GM23248 (cell line): ENCODE measurements at places on chromosomes 6 and 20. TPM values are rescaled to one million over a fixed set of nuclear protein-coding genes. Genes with fewer than 3 reads are reported as not detected.

DNA sequence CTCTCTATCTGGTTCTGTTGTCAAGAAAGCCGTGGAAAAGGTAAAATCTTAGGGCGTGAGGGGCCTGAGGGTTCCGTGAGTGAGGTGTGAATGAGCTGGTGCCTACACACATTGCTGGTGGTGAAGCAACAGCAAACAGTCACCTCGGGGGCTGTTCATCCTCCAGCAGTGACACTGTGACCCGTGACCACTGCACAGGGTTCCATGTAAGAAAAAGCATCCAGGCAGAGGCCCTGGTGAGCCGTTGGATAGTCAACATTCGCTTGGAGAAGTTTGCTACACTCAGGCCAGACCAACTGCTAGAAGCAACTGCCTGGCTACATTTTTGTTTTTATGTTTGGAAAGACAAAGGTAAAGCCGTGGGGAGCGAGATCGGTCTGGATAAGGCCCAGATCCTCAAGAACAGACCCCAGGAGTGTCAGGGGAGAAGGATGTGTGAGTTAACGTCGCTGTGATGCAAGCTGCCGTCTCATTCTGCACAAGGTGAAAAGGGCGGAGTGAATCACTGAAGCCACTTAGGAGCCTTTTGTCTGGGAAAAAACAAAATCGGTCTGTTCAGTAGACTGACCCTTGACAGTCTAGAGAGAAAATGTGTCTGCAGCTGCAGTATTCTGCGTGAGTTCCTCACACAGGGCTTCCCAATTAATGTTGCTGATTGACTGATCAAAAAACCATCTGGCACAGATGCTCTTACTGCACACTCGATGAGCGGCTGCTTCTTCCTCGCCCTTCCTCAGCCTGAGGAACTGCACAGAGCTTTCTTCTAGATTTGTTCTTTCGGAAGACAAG, 404.0 kb downstream of the SMOC2 start:
- no peak overlapping the region for H3K27ac ChIP-seq
- DNase-seq, result no peak
- H3K27me3 ChIP-seq, result no peaks in the 10 kb centered on the region
- no peak overlapping the region for H3K4me3 ChIP-seq
- H3K4me1 ChIP-seq, result no peaks in the 10 kb centered on the region

GRCh38 chr20:39039261-39039660, 77.1 kb downstream of the DHX35 start:
- H3K4me1 ChIP-seq, result peaks cover 17% of the 10 kb centered on the region
- no peak overlapping the region for H3K27ac ChIP-seq
- H3K27me3 ChIP-seq, result no peaks in the 10 kb centered on the region
- peaks cover 13% of the 10 kb centered on the region; the same call in 1 of the 2 replicates for H3K36me3 ChIP-seq
- DNase-seq, result peak; percentile 40

- no peak overlapping the region for H3K4me3 ChIP-seq
- no peaks in the 10 kb centered on the region for H3K4me1 ChIP-seq
- no peak overlapping the region for H3K27ac ChIP-seq
These were observed 1.2 kb downstream of the SLC17A3 start for GRCh38 chr6:25872814-25873213.

- H3K36me3 ChIP-seq, result no peaks in the 10 kb centered on the region
- H3K27ac ChIP-seq, result no peak overlapping the region
- H3K4me3 ChIP-seq, result peak overlapping the region; percentile 74
- no peaks in the 10 kb centered on the region for H3K4me1 ChIP-seq
These were observed 496 bp downstream of the GRM4 start for GRCh38 chr6:34145161-34146020.

GRCh38 chr6:136926383-136926782, 4.3 kb downstream of the SLC35D3 start:
- no peak overlapping the region for H3K27ac ChIP-seq
- no peaks in the 10 kb centered on the region for H3K4me1 ChIP-seq
- no peak overlapping the region for H3K4me3 ChIP-seq
- no peak for DNase-seq

GRCh38 chr20:25127761-25128537, 46.0 kb upstream of the VSX1 start:
- no peak for DNase-seq
- no peak overlapping the region for H3K27ac ChIP-seq
- no peaks in the 10 kb centered on the region for H3K36me3 ChIP-seq
- H3K4me3 ChIP-seq, result no peak overlapping the region
- H3K4me1 ChIP-seq, result no peaks in the 10 kb centered on the region

DNA sequence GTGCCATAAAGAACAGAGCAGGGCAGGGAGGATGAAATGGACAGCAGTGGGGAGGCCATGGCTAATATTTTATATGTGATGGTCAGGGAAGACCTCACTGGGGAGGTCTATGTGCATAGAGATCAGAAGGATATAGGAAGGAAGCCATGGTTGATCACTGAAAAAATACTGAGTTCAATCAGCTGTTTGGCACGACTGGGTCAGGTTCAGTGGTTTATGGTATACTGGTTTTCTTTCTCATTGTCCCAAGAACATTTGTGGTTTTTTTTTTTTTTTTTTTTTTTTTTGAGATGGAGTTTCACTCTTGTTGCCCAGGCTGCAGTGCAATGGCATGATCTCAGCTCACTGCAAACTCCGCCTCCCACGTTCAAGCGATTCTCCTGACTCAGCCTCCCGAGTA, 78.3 kb upstream of the TIAM2 start:
- no peak overlapping the region for H3K4me3 ChIP-seq
- no peaks in the 10 kb centered on the region for H3K4me1 ChIP-seq
- no peaks in the 10 kb centered on the region for H3K27me3 ChIP-seq

GRCh38 chr6:108194503-108194902, 28.7 kb downstream of the NR2E1 start:
- no peaks in the 10 kb centered on the region; the same call in none of the 2 replicates for H3K27me3 ChIP-seq
- no peak overlapping the region for H3K27ac ChIP-seq
- no peaks in the 10 kb centered on the region for H3K36me3 ChIP-seq
- no peak overlapping the region for H3K4me3 ChIP-seq
- no peaks in the 10 kb centered on the region for H3K4me1 ChIP-seq

- no peaks in the 10 kb centered on the region for H3K36me3 ChIP-seq
- no peak overlapping the region for H3K27ac ChIP-seq
- peaks cover 80% of the 10 kb centered on the region for H3K27me3 ChIP-seq
- no peak overlapping the region for H3K4me3 ChIP-seq
- DNase-seq, result no peak
- no peaks in the 10 kb centered on the region; the same call in 1 of the 2 replicates for H3K4me1 ChIP-seq
These were observed 6.2 kb downstream of the NKX2-2 start for GRCh38 chr20:21507400-21508229.

GRCh38 chr20:33654680-33655161, 7.4 kb upstream of the C20orf144 start:
- H3K4me1 ChIP-seq, result no peaks in the 10 kb centered on the region; the same call in 1 of the 2 replicates
- H3K27me3 ChIP-seq, result no peaks in the 10 kb centered on the region
- DNase-seq, result no peak

PLCB4 gene
- 9.5 and 10.5 TPM in 2 replicates for total RNA-seq

APMAP gene
- 109 and 129 TPM in 2 replicates for total RNA-seq

ERMARD gene
- total RNA-seq, result 15.6 and 22.3 TPM in 2 replicates

LST1 gene
- not detected in 2 replicates for total RNA-seq

WFDC12 gene
- not detected in 2 replicates for total RNA-seq

HLA-DOA gene
- not detected in 2 replicates for total RNA-seq

SIGLEC1 gene
- not detected in 2 replicates for total RNA-seq
